Forelimb muscle (tissue), 1 donor: ENCODE measurements at places on chromosomes 7 and 10. TPM values are rescaled to one million over a fixed set of nuclear protein-coding genes. Genes with fewer than 3 reads are reported as not detected.

DNA sequence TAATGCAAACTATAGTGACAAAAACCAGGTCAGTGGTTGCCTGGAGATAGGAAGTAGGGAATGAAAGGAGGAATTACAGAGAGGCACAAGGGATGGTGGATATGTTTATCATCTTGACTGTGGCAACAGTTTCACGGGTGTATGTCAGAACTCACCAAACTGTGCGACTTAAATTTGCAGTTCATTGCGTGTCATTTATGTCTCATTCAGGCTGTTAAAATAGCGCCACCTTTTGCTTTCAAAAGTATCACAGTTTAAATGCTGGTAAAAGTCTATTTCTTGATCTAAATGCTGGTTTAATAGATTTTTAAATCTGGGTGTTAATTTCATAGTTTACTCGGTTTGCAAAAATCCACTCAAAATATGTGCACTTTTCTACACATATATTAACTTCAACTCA, 51.0 kb downstream of the PTTG1IP2 start:
- DNase-seq, result no peak

DNA sequence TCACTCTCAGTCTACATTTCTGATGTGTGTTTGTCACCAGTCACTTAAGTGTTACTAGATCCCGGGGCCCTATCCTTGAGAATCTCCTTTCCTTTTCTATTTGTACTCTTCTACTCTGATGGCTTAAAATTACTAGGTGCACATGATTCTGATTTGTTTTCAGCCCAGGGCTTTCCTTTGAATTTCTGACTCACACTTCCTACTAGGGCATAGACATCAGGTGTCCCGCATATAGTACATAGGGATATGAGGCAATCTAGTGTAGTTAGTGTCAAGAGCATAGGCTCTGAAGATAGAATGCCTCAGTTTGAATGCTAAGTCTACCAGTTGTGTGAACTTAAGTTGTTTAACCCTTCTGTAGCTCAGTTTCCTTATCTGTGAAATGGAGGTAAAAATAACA, 49.4 kb upstream of the LRRN3 start:
- no peak for DNase-seq

DNA sequence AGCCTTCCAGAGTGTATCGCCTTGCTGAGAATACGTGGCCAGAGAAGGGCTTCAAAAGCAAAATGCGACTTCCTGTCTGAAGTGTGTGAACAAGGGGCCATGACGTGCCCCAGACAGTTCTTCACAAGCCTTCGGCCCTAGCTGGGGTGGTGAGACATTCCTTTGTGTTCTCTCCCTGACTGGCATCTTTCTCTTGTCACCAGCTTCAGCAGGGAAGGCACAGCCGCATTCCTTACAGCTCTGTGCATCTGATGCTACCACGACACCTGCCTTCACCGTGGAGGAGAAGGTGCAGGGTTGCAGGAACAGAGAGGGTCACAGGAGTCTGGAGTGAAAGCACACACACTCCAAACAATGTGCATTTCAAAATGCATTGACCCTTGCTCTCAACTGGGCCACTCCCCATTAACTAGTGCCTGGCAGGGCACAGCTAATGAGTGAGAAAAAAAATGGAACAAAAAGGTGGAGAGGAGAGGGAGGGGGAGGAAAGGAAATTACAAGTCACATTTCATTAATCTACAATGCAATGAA, 93.4 kb downstream of the GPR26 start:
- DNase-seq, result no peak

The SPDYE2 gene
- 7.4 TPM for polyA plus RNA-seq

The PDCD4 gene
- 156 TPM for polyA plus RNA-seq

The MMD2 gene
- not detected for polyA plus RNA-seq
